NCI-H774 (cell line): ENCODE measurements at places on chromosomes 6 and 20.

GRCh38 chr6:160967833-160968232, 23.7 kb upstream of the MAP3K4 start:
- no peak for DNase-seq

DNA sequence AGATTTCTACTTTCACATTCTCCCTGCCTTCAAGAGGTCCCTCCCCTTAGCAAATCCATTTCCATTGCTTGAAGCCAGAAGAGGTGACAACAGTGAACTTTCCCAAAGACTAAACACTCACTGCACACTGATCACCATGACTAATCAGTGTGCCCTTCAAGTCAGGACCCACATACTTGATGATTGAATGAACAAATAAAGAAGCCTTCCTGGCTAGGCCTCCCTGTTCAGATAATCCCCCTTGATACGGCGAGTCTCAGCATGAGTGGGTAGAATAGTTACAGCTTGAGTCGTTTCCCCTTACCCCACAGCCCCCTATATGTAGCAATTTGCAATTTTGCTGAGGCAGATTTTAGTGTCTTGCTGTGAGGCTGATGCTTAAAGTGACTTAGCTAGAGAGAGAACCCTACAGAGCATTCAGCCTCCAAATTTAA, 102.2 kb downstream of the UNC5CL start:
- no peak for DNase-seq

DNA sequence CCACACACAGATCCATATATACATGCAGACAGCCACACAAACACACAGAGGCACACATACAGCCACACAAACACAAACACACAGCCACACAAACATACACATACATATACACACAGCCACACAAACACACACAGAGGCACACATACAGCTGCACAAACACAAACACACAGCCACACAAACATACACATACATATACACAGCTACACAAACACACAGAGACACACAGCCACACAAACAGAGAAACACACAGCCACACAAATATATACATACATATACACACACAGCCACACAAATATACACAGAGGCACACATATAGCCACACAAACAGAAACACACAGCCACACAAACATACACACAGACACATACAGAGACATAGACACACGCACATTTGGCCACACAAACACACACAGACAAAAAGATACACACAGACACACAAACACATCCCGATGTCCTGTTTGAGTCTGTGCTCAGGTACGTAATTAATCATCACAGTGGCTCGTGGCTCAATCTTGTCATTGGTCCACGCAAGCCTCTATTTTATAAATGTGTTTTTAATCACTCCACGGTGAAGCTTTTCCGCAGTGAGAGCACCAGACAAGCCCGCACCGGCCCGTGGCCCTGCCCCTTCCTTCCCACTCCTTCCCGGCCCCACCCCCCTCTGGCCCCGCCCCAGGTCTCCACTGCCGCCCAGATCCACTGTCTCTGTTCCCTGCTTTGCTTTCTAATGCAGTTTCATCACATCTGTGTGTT, 135.3 kb downstream of the CDH4 start:
- no peak for DNase-seq

- no peak for DNase-seq
These were observed 95.0 kb downstream of the AK9 start for GRCh38 chr6:109595998-109596397.
